T47D (cell line): ENCODE measurements at places on chromosomes 3 and 15.

DNA sequence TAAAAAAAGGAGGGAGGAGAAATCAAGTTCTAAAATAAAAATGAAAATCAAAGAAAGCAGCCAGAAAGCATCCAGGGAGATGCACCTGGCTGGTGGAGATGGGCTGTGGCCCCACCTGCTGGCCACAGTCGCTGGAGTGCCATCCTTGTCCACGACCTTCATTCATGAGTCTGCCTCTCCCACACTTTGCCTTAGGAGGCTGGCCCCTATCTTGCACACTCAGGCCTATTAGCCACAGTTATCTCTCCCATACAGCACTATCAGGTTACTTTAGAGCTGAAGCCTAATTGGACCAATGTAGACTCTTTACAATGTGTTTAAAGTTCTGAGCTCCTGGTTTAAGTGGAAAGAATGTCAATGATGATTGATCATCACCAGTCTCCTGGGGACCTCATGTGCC is 392.0 kb upstream of the RORA start:
- DNase-seq, result peak; percentile 63

DNA sequence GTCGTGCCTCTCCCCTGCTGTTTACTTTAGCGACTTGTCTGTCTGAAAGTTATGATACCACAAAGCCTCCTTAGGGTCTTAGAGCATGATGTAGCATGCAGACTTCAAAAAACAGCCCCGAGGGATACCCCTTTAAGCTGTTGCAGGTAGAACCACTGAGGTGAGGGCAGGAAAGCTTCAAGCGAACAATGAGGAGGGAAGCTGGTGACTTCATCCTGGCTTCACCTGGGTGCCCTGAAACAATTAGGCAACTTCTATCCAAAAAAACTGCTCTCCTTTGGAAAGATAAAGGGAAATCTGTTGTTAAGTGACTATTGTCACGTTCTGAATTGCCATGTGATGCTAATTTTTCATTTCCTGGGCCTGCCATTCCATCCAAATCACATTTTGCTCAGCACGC is 231.6 kb downstream of the SOX2 start:
- DNase-seq, result no peak

DNA sequence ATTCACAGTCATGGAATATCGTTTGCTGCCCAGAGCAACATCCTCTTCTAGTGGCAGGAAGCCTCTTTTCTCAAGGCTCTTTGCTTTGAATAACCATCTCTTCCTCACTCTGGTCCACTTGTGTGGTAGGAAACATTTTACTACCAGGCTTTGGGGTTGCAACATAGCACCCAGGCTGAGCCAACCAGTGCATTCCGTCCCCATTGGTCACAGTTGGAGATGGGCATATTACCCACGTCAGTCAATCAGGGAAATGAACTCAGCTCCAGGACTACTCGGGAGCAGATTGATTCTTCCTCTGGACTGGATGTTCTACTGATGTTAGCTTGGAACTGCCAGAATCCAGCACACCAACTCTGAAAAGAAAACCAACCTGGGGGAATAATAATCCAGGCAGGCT is 4.2 kb upstream of the PEX5L start:
- no peak for DNase-seq

- DNase-seq, result no peak
Measured at GRCh38 chr3:104878395-104878794, 488.3 kb upstream of the ALCAM start.

DNA sequence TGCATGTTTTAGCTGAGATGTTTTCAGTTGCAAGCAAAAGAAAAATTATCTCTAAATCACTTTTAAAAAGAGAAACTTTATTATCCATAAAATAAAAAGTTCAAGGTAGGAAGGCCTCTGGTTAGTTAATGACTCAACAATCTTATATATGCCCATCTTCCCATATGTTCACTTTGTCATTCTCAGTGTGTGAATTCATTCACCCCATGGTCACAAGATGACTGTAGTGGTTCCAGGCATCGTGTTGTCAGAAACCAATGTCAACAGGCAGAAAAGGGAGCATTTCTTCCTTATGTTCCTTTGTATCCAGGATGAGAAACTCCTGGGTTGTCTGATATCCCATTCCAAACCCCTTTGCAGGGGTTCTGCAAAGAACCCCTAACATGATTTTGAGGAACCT is 119.9 kb upstream of the RAP2B start:
- DNase-seq, result no peak

- no peak for DNase-seq
Measured at GRCh38 chr3:60308808-60309207, 942.4 kb downstream of the FHIT start.
